Spleen (tissue), 13 donors: ENCODE measurements at places on chromosomes 5 and 9. TPM values are rescaled to one million over a fixed set of nuclear protein-coding genes. Genes with fewer than 3 reads are reported as not detected.

Gene LRRTM2
- polyA plus RNA-seq = 0.13 TPM

Gene KIF4B
- not detected for polyA plus RNA-seq

Gene TMEM215
- not detected for polyA plus RNA-seq

Gene TMOD1
- polyA plus RNA-seq = 3.1 TPM

Gene ZNF354B
- polyA plus RNA-seq = 12.2 TPM

Gene TOR2A
- 18.4 TPM for polyA plus RNA-seq

Gene GPRIN1
- 0.13 TPM for polyA plus RNA-seq
